Esophagus muscularis mucosa (tissue), 4 donors: ENCODE measurements at places on chromosomes 7 and 10. TPM values are rescaled to one million over a fixed set of nuclear protein-coding genes. Genes with fewer than 3 reads are reported as not detected.

- no peaks in the 10 kb centered on the region for H3K4me1 ChIP-seq
- H3K27ac ChIP-seq, result no peak overlapping the region
- H3K4me3 ChIP-seq, result no peak overlapping the region
- no peak for DNase-seq
- no peaks in the 10 kb centered on the region for H3K27me3 ChIP-seq
These were observed 262.1 kb upstream of the CACNA2D1 start for GRCh38 chr7:82705517-82706260.

The MTPN gene
- 72.3 TPM for total RNA-seq

The LIPA gene
- total RNA-seq, result 27.3 TPM

DNA sequence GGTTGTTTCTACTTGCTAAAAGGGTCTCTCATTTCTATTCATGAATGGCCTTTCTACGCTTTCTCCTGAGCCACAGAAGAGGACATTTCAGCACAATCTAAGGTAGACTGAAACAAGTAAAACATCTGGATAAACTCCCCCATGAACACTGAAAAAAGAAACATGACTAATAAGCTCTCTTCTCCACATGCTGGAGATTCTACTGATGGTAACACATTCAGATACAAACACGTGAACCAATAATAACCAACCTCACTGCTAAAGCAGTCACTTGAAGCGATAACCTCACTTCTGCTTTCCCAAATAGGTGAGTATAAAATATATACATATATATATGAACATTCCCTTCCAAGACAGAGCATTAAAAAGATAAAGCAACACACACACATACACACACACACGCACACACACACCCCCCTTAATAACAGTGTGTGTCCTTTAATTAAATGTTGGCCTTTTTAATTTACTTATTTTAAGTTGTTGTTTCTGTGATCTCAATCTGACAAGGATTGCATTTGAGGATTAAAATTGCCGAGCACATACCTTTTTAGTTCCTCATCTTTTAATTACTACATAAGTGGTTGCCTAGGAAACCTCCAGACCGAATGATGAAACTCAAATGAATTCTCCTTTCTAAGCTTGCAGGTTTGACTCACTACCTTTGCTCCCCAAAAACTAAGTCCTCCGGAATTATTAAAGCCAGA is 292.4 kb upstream of the KLF14 start:
- H3K4me1 ChIP-seq, result peaks cover 49% of the 10 kb centered on the region
- peaks cover 1% of the 10 kb centered on the region for H3K36me3 ChIP-seq
- H3K27me3 ChIP-seq, result no peaks in the 10 kb centered on the region
- no peak for DNase-seq
- H3K27ac ChIP-seq, result no peak overlapping the region
- H3K4me3 ChIP-seq, result no peak overlapping the region

DNA sequence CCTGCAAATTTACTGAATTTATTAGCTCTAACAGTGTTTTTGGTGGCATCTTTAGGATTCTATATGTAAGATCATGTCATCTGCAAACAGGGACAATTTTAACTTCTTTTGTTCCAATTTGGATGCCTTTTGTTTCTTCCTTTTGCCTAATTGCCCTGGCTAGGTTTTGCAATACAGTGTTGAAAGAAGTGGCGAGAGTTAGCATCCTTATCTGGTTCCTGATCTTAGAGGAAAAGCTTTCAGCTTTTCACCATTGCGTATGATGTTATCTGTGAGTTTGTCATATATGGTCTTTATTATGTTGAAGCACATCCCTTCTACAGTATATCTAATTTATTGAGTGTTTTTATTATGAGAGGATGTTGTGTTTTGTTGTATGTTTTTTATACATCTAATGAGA is 301.4 kb downstream of the PTPRN2 start:
- no peak overlapping the region for H3K4me3 ChIP-seq
- H3K27me3 ChIP-seq, result no peaks in the 10 kb centered on the region
- H3K36me3 ChIP-seq, result no peaks in the 10 kb centered on the region
- H3K4me1 ChIP-seq, result no peaks in the 10 kb centered on the region
